ENCODE measurements at places on chromosomes 1 and 21. TPM values are rescaled to one million over a fixed set of nuclear protein-coding genes. Genes with fewer than 3 reads are reported as not detected.

- DNase-seq, result no peak
Measured at GRCh38 chr1:40922969-40923368, 56.5 kb upstream of the CTPS1 start.

GRCh38 chr1:206703661-206704060, 19.0 kb downstream of the MAPKAPK2 start:
- DNase-seq, result no peak

DNA sequence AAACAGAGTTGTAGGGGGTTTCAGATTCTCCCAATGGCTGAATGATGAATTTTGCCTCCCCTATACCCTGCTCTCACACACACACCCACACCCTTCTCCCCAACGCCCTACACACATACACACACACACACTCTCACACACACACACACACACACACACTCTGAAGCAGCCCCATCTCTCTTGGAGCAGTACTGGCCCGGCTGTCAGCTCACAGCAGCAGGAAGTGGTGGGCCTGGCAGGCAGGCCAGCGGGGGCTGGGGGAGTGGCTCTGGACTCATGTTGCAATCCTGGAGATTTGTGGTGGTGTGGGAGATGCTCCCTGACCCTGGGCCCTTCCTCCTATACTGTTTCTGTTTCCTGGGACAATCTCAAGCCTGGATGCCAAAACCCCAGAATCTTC, 2.2 kb downstream of the IKBKE start:
- DNase-seq, result peak; percentile 31

- no peak for DNase-seq
Measured at GRCh38 chr1:197081117-197081753, 14.2 kb upstream of the F13B start.

DNA sequence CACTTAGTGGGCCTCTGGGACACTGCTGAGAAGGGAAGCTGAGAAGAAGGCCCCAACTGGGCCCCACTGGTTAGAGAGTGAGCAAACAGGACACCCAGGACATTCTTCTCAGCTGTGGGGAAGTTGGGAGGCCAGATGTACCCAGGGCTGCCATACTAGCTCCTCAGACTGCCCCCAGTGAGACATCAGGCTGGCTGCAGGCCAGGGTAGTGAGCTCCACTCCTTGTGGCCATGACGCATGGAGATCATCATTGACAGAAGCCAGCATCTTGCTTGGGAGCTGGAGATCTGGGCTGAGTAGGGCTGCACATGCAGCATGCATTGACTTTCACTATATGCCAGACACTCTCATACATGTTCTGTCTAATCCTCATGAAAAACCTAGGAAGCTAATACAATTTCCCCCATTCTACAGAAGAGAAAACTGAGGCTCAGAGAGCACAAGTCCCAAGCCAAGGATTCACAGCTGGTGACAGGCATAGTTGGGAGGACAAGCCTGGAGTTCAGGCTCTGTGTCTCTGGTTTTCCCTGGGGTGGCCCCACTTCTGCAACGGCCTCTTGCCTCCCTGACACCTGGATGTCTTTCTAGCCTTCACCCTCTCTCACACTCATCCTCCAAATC, 24.1 kb upstream of the MYCL start:
- DNase-seq, result peak; percentile 26

DNA sequence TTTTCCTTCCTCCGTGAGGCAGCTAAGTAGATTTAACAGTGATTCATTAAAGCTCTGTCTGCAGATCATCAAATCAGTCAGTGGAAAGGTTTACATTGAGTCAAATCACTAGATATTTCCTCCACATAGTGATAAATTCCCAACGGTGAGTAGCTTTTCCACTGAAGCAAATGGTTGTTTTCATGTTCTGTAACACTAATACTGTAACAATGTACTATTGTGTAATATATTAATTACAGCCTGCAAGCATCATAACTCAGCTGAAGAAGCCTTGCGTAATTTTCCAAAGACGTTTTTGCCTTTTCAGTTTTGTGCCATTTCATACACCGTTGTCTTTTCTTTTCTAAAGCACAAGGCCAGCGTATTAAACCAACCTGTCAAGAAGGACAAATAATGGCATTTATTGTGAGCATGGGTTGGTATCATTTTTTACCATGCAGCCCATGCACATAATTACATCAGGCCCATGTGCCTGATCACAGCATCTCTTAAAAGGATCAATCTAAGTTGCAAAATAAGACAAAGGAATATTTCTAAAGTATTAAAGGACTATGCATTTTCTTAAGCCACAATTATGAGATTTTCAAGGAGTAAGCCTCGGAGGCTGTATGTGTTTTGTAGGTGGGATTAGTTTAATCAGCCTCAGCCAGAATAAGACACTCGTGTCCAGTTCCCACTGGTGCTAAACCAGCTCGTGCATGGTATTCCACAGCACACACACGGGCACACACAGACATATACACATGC, 16.7 kb upstream of the PDE9A start:
- peak; percentile 72 for DNase-seq

DNA sequence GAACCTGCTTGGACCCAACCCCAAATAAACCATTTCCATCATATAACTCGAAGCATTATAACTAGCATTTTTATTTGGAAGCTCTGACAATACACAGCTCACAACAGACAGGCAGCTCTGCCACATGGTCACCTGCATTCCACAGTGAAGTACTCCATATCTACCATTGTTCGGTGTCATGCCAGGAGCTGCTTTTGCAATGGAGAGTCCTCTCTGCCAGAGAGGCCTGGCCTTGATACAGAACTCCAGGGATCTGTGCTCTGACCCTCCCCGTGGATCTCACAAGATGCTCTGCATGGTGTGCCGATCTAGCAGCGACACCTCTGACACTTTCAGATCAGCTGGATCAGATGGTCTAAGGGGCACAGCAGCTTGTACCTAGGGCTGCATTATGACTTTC, 109.6 kb downstream of the SYF2 start:
- no peak for DNase-seq

DNA sequence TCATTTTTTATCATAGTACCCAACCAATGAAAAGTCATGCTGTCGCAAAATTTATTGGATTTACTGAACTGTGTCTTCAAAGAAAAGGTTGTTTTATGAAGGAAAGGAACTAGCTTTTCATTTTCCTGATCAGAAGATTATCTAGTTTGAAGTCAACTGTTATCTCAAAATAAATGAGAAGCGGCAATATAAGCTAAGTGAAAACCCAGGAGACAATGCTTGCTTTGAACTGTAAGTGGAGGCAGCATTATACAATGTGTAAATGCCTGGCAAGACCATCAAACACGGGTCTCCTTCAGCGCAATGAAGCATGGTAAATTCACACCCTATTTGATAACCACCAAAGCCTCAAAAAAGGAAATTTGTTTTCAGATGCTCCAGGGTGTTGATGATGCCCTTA, 134.4 kb upstream of the PTBP2 start:
- DNase-seq, result no peak

DNA sequence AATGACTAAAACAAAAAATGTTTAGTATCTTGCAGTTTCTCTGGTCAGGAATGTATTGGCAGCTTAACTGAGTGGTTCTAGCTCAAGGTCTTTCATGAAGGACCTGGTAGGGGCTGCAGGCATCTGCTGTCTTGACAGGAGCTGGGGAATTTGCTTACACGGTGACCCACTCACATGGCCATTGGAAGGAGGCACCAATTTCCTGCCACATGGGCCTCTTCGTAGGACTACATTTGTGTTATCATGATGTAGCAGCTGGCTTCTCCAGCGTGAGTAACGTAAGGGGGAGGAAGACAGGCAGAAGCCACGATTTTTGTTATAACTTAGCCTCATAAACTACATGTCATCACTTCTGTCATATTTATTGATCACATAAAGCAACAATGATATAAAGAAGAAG, 376.3 kb downstream of the AMY1C start:
- no peak for DNase-seq

- no peak for DNase-seq
Measured at GRCh38 chr21:45504516-45505415, 37.5 kb downstream of the SLC19A1 start.

DNA sequence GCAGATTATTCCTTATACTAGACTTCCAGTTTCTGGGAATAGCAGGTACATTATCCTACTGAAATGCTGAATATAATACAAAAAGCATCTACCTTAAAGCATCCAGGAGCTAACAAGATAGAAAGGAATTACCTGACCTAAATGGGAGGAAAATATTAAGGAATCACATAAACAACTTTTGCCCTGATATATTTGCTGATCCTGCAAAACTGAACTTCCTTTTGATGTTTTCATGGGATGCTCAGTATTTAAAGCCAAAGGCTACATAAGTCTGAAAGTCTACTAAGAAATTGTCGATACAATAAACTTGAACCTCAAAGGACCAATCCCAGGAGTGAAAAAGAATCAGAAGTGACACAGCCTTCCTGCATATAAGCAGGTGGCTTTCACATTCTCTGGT, 85.6 kb upstream of the C1orf21 start:
- DNase-seq, result no peak

GRCh38 chr21:31162079-31162699, 123.9 kb upstream of the KRTAP19-8 start:
- DNase-seq, result no peak

DNA sequence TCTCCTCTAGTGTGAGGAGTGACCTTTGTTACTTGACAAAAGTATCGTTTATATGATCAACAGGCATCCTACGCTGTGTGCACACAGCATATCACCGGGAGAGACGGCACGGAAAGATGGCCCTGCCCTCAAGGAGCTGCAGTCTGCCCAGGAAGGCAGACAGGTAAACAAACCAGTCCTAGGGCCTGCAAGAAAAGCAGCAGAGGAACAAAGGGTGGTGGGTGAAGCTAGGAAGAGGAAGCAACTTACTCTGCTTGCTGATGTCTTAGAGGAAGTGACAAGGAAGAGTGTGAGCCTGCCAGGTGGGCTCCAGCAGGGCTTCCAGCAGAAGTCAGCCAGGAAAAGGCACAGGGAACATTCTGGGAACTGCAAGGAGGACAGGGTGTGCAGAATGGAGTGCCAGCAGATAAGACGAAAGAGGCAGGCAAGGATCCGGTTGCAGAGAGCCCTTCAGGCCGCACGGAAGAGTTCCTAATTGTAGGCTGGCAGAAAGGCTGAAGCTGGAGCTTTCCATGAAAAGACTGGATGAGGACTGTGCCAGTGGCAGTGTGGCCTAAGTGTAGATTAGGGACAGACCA, 106.7 kb downstream of the SLC45A1 start:
- no peak for DNase-seq

GRCh38 chr1:23403038-23403336, 21.6 kb downstream of the TCEA3 start:
- peak; percentile 37 for DNase-seq

GRCh38 chr1:5509664-5510452, 482.4 kb downstream of the NPHP4 start:
- peak; percentile 30 for DNase-seq

DNA sequence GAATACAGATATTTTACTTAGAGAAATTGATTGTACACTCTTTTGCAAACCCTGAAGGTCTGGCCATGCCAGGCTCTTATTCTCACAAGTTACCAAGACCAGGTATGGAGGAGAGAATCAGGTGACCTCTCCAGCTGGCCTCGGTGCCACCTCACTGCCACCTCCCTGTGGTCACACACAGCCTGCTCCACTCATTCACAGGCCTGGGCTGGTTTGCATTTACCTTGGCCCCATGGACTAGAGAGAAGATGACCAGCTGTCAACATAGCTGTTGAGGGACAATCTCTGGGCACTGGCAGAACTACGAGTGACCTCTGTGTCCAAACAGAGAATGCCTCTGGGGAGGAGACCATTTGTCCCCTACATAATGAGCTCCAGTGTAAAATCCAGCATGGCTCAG, 291.2 kb upstream of the RUNX1 start:
- no peak for DNase-seq

DNA sequence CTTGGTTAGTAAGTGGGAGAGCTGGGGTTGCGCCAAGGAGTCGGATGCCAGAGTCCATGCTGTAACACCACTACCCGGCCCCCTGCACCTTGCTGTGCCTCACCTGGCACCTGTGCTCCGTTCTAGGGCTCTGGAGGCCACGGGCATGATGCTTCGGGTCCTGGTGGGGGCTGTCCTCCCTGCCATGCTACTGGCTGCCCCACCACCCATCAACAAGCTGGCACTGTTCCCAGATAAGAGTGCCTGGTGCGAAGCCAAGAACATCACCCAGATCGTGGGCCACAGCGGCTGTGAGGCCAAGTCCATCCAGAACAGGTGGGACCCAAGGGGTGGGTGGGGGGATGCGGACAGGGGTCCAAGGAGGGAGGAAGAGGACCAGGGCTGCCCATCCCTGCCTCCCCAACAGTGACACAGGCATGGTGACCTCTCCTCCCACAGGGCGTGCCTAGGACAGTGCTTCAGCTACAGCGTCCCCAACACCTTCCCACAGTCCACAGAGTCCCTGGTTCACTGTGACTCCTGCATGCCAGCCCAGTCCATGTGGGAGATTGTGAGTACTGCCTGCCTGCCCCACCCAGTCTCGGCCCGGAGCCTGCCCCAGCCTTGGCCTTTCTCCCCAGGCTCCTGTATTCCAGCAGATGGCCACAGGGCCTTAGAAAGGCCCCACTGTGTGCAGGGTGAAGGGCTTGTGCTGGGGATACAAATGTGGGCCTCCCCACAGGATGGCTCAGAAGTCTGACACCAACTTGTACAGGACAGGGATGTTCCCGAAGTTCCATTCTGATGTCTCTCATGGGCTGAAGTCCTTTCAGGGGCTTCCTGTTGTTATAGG, 9.6 kb upstream of the HTR6 start:
- DNase-seq, result no peak

DNA sequence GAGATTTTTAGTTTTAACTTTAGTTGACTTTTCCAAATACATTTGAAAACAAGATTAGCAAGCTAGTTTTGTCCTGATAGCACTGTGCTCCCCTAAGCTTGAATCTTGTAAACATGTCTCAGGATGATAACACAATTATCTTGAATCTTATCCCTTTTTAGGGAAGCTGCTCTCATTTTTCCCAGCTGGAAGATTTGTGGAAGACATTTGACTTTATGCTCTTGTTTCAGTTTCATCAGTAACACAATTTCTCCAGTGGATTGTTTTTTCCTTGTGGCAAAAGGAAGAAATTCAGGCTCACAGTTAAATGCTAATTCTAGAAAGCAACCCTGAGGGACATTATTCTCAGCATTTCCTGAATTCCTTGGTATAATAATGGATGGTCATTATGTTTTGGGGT, 88.8 kb downstream of the CDC7 start:
- peak; percentile 90 for DNase-seq

GRCh38 chr1:12204140-12204539, 25.7 kb upstream of the VPS13D start:
- no peak for DNase-seq

S100A7 gene
- not detected for total RNA-seq

RNU1-1 gene
- under 0.01 TPM for total RNA-seq

TMEM125 gene
- 0.72 TPM for total RNA-seq

ERVH48-1 gene
- not detected for total RNA-seq

All from umbilical cord (tissue), 2 donors.